Lung (tissue), 17 donors: ENCODE measurements at places on chromosomes 2 and 18. TPM values are rescaled to one million over a fixed set of nuclear protein-coding genes. Genes with fewer than 3 reads are reported as not detected.

The PPP1R1C gene
- total RNA-seq = 3.9 TPM

The ANKRD62 gene
- 0.09 TPM for total RNA-seq

The SF3B6 gene
- total RNA-seq = 148 TPM

The ZNF396 gene
- 6.3 TPM for total RNA-seq

The LIPG gene
- 6.9 TPM for total RNA-seq

The LRP1B gene
- 0.28 TPM for total RNA-seq

The TMEM247 gene
- not detected for total RNA-seq
